Right hindlimb (tissue), 1 donor: ENCODE measurements at places on chromosomes 3 and 15.

GRCh38 chr15:87829332-87830050, 427.0 kb downstream of the NTRK3 start:
- no peak for DNase-seq

- DNase-seq = peak; percentile 49
These were observed 6.7 kb downstream of the NANOGP8 start for GRCh38 chr15:35078221-35078915.

DNA sequence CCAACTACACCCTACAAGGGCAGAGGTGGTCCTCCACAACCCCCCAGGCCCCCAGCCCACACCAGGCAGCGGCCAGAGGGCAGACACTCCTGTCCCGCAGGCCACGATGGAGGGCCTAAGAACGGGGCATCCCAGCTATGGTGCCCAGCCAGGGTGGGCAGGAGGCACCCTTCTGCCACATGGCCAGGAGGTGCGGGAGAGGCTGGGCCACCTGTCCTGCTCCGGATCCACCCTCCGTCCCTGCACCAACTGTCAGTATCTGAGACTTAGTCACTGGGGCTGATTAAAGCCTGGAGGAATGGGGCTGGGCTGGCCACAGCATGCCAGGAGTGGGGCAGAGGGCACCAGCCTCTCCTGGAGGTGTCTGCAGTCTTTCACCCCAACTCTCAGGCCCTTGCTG, 37.9 kb downstream of the TNK2 start:
- DNase-seq = no peak

DNA sequence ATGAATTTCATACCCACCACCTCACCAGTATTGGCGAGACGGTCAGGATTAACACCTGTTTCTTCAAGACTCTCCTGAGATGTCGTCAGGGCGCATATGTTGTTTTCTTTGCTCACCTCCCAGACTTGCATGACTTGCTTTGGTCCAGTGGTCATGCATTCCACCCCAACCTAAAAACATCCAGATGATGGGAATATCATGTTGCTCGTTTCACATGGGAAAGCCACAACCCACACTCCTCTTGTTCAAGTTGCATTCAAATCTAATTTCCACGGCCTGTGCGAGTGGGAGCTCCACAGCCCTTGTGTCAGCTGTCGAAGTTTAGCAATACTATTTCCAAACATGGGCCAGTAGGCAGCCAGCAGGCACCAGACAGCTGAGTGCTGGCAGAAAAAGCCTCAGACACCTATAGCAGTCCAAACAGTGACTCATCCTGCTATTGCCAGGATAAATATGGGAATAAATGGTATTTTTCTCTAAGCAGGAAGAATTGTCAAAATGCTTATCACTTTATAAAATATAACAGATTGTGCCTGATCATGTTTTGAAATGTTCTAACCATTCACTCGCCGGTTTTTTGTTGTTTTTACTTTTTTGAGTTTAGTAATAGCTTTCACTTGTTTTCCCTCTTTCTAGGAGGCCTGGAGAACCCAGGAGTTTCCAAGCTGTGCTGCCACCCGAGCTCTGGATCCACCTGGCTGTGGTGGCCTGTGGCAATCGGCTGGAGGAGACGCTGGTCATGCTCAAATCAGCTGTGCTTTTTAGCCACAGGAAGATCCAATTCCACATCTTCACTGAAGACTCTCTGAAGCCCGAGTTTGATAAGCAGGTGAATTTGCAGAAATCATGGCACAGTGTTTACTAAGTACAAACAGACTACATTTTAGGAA, 20.1 kb downstream of the GXYLT2 start:
- DNase-seq = peak; percentile 90

DNA sequence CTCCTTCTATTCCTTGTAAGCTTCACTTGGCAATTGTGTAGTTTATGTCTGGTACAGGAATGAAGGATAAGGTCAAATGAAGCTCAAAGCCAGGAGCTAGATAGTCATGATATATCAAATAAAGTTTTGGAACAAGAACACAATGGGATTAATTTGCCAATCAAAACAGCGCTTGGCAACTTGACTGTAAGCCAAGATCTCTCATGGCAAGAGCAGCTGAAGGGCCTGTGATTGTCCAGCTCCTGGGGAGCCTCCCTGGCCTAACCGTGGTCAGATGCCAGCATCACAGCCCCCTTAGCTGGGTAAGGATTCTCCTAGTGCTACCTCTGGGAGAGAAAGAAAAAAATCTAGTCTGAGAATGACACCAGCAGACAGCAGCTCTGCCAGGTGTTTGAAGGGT, 97.2 kb downstream of the LIPC start:
- DNase-seq = no peak

DNA sequence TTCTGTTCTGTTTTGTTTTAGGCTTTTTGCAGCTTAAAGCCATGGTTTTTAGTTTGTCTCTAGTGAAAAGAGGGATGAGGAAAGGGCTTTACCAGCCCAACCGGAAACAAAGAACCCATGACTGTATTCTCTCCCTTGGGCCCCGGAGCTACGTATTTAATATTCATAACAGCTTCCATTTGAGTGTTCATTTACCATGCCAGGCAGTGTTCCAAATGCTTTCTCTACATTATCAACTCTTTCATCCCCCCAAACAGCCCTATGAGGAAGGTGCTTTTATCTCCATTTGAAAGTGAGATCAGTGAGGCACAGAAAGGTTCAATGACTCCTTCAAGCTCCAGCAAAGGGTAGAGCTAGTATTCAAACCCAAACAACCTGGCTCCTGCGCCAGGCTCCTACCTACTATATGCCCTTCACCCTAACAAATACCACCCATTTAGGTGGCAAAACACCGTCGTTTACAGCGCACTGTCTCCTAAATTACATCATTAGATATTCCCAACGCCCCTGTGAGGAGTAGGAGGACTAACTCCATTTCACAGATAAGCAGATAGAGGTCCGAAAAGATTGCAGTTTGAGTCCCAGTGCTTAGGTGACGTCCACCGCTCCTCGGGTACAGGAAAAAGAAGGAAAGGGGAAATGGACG, 27.9 kb downstream of the GTPBP8 start:
- no peak for DNase-seq

DNA sequence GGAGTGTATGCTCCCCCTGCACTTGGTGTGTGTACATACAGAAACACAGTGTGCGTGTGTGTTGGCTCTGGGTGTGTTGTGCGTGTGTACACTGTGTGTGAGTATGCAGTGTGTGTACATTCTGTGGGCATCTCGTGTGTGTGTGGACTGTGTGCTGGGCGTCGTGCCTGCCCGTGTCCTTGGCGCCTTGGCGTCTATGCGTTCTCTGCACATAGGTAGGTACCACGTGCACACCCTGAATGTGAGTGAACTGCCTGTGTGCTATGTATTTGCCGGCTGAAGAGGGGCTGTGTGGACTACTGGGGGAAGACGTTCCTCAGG, 481 bp upstream of the ECE2 start:
- DNase-seq = no peak
